ENCODE measurements at places on chromosomes 5 and 9. TPM values are rescaled to one million over a fixed set of nuclear protein-coding genes. Genes with fewer than 3 reads are reported as not detected.

Gene NR6A1
- total RNA-seq = 0.46 TPM

Gene CENPP
- 4.5 TPM for total RNA-seq

Gene TRIM14
- total RNA-seq = 10.0 TPM

Gene FAM169A
- 1.9 TPM for total RNA-seq

- peak; percentile 42 for ATAC-seq
Observed at GRCh38 chr9:114290561-114290986, 32.3 kb upstream of the ORM1 start.

- no peak for ATAC-seq
Observed at GRCh38 chr9:97627624-97628023, 5.5 kb downstream of the TSTD2 start.

GRCh38 chr5:128195316-128195715, 111.8 kb downstream of the SLC12A2 start:
- no peak for ATAC-seq

DNA sequence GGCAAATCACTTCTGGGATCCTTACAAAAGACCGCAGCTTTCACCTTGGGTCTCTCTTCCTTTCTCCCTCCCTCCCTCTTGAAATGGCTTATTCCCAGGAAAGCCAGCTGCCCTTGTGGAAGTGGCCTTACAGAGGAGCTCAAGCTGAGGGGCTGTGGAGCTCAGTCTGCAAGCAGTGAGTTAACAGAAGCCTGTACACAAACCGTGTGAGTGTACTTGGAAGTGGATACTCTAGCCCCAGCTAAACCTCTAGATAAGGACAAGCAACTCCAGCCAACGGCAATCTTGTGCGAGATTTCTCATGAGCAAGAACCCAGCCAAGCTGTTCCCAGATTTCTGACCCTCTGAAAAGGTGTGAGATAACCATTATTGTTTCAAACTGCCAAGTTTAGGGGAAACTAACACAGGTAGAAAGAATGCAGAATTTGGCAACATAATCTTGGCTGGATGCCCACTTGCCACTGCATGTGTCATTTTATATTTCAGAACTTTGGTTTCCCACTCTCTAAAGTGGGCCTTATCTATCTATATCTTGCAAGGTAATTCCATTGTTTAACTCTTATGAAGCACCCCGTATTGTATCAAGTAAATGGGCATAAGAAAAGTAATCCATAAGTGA, 85.6 kb downstream of the CDH18 start:
- no peak for ATAC-seq

DNA sequence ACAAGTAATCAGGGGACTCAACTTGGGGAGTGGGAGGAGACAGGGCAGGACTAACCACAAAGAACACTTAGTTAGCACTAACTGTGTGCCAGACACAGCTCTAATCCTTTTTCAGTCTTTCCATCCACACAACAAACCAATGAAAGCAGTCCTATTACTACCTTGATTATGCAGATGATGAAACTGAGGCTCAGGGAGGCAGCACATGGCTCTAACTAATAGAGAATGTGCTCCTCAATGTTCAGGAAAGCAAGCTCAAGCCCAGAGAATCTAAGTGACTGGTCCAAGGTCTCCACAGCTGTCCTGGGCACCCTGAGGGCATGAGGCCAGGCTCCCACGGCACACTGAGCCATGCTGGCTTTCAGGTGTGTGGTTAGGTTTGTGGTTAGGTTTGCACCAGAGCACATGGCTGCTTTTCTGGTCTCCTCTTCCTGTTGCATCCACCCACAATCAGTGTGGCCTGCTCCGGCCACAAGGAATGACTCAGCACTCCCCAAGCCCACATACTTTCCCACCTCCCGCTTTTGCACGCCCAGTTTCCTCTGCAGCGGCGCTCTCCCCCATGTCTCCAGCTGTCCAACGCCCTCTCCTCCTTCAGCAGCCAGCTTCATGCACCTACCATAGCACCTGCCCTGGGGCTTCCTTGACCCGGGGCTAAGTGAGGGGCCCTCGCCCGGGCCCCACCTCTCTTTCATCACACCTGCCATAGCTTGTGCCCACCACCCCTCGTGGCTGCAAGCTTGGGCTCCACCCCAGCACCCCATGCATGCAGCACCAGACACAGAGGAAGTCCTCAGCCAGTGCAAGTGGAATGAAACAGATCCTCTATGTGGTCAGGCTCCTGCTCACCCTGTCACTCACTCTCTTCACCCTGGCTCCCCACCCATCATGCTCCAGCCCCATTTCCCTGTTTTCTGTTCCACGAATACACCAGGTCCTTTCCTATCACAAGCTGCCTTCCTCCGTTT, 133.1 kb downstream of the GABBR2 start:
- ATAC-seq = no peak

DNA sequence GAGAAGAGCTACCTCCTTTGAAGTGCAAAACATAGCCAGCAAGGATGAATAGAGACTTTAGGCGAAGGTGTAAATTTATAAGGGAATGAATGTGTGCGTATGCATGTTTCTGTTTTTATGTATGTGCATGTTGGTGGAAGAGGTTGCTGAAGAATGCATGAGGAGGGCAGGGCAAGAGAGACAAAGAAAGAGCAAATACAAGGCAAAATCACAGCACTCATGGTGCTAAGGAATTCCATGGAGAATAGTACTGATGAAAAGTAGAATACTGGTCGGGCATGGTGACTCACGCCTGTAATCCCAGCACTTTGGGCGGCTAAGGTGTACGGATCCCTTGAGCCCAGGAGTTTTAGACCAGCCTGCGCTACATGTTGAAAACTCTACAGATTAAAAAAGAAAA, 762.1 kb upstream of the PTPRD start:
- no peak for ATAC-seq

DNA sequence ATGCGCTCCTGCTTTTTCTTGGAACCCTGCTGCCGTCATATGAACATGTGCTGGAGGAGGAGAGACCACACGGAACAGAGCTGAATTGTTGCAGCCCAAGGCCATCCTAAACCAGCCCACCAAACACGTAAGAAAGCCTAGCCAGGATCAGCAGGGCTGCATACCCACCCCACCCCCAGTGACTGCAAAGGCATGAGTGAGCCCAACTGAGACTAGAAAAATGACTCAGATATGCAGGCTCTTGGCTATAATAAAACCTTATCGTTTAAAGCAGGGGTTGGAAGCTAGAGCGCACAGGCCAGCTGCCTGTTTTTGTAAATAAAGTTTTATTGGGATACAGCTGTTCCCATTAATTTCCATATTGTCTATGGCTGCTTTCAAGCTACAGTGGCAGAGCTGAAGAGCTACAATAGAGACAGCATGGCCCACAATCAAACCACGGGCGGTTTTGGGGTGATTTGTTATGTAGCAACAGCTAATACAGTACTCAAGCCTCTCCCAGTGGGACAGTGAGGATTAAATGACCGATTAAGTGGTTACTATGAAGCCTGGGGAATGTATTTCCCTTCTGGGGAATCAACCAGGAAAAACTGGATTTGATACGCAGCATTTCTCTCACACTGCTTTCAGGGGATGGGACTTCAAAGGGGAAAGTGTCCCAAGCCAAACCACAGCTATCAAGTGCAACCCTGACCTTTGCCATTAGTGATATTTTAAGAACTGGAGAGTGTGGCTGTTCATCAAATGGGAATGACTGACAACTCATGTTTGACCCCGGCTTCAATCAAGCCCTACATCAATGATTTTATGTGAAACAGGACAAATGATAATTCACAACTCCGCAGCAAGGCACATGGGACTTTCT, 6.3 kb downstream of the SHB start:
- ATAC-seq = peak; percentile 21

GRCh38 chr5:14838396-14839319, 32.9 kb downstream of the ANKH start:
- ATAC-seq = no peak

DNA sequence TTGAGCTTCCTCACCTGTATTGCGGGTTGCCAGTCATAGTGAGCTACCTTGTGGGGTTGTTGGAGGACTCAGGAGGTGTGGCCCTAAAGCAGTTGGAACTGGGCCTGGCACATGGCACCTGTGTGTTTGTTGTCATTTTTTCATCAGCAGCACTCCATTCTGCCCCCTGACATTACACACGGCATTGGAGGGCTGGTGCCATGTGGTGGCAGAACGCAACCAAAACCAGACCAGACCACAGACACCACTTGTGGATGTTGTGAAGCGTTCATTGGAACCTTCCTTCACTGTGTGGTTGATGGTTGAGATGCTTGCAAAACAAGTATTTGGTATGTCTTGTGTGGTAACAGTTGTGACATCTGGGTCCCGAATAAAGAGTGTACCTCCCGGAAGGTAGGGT, 113.2 kb upstream of the ERCC6L2 start:
- no peak for ATAC-seq

DNA sequence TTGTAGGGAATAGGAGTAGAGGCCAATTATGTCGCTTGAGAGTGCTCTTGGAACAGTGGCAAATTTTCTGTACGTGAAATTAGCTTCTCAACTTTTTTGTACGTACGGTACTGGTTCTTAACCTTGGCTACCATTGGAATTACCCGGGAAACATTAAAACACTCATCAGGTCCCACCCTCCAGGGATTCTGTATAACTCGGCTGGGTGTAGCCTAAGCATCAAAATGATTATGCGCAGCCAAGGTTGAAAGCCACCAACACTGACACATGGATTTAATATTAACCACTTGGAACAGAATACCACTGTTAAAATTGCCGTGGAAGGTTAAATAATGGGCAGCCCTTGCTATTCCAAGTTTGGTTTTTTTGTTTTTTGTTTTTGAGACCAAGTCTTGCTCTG, 17.4 kb downstream of the DNAJA1 start:
- ATAC-seq = no peak

DNA sequence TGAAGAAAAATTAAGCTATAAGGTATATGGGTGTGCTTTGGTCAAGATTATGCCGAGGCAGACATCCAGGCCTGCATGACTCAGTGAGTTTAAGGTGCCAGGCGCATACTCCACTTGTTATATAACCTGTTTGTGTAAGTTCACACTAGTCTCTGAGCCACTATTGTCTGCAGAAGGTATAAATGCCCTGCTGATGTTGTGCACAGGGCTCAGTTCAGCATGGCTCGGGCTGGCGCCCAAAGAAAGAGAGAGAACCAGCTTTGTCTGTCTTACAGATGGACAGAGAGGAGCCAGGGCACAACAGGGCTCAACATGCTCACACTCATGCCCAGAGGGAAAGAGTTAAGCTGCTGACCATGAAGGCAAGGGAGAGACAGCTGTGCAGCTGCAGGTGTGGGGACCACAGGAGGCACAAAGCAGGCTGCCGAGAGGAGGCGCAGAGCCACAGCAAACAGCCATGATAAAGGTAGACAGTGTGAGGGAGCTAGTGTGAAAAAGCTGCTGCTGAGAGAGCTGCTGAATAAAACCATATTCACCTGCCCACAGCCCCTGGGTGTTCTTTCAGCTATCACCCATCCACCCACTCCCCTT, 1587.6 kb upstream of the C9orf72 start:
- ATAC-seq = no peak

DNA sequence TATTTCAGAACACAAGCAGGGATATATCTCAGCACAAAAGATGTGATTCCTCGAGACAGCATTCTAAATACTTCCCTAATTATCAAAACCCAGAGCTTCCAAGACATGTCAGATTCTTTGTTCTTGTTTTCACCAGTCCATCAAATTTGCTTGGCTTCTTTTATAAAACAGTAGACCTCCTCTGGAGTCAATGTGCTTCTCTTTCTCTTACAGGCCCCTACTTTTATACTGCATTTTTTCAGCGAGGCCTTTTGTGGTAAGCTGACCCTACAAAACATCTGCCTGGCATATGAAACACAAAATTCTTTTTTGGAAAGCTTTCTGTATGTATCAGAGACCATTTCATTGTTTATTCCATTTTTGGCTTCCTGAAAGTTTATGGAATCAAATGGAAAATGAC, 81.8 kb downstream of the ARSB start:
- ATAC-seq = no peak

- no peak for ATAC-seq
Observed at GRCh38 chr5:173971681-173972345, 17.2 kb upstream of the C5orf47 start.

GRCh38 chr9:87249029-87249428, 248.6 kb upstream of the DAPK1 start:
- ATAC-seq = no peak

DNA sequence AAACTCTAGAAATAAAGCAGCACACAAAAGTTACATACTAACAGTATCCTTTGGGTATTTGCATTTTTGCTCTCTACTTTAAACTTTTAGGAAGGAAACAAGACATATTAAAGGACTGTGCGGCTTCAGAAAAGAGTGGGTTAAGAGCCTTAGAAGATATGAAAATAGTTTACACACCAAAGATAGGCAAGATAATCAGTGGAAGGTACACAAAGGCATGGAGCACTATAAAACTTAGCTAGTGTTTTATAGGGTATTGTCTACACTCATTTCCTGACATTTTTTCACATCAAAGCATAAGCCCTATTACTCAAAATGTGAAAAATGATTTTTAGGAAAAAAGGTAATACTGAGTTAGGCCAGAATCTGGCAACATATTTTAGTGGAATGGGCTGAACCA, 43.7 kb upstream of the APBA1 start:
- no peak for ATAC-seq

GRCh38 chr9:123387686-123388085, 31.7 kb downstream of the CRB2 start:
- ATAC-seq = no peak

DNA sequence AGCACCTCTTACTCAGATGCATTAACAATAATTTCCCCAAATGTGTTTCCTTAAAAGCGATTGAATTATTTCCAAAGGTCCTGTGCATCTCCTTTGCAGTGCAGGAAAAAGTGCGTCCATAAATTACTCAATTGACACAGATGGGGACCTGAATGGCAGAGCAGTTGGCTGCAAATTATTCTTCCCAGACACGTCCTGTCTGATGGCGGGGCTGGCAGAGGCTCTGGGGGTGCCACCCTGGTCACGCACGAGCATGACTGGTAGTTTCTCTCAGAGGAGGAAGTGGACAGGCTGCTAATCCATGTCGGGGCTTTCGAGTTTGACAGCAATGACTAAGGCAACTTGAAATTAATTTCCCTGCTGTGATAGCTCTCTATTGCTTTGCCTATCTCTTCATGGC, 264.8 kb upstream of the BRINP1 start:
- ATAC-seq = peak; percentile 93

DNA sequence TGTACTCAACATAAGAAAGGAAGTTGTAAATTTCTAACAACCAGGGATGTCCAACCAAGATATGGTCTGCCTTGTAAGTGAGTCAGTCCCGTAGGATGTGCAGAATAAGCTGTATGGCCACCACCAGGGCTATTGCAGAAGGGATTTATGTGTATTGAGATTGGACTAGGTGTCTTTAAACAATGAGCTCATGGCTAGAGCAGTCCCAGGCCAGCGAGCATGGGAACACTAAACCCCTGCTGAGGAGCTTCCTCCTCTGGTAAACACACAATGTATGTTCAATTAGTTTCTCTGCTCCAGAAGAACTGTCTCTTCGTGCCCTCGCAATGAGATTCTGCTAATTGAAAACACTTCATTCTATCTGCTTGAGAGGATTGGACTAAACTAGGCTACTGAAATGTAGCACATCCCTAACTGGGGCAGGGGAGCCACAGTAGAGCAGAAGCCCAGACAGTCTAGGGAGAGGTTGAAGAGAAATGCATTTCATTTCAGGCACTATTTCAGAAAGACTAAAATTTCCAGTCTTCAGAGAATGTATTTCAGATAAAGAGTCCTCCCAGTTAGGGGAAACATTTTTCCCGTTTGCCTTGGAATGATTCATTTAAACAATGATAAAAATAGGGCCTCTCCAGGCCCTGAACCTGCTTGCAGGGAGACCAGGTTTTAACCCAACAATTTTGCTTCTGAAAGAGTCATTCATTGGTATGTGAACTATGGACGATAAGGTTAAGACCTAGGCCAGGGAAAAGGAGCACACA, 154.7 kb downstream of the FAM114A2 start:
- no peak for ATAC-seq

Data from motor neuron (in vitro differentiated cells).